ENCODE measurements at places on chromosomes 4 and X.

DNA sequence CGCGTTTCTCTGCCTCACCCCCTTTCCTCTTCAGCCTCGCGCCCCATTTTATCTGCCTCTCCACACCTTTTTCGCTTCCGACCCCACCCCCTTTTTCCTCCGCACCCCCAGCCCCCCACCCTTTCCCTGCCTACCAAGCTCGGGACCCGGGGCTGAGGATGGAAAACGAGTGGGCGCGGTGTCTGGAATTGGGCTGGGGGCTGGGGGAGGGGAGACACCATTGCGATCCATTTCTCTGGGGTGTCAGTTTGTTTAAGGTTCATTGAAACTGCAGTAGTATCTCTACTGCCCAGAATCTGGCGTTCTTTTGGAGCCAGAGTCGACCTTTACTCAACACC, 707 bp downstream of the SLC9A6 start:
- DNase-seq = no peak

GRCh38 chr4:42654631-42655268, 2.2 kb downstream of the ATP8A1 start:
- DNase-seq = no peak

- no peak for DNase-seq
Measured at GRCh38 chrX:11427453-11428071, 134.3 kb downstream of the AMELX start.

GRCh38 chr4:111943796-111944203, 201.5 kb upstream of the FAM241A start:
- no peak for DNase-seq

GRCh38 chrX:153771415-153772315, 7.6 kb downstream of the PLXNB3 start:
- DNase-seq = no peak

DNA sequence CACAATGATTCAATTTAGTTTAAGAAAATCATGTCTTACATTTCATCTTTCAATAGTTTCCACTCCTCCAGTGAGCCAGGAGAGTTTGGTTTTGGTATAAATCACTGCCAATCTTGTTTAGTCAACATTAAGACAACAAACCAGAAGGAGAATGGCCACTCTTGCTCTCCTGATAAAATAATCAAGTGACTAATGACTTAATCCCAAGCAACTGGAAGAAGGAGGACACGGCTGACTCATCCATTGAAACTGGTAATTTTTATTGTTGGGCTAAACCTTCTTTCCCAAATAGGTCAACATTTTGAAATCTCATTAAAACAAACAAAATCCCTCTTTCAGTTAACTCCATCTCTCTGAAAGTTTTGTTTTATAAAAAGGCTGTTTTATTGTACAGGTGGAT, 230.2 kb downstream of the CLCN4 start:
- DNase-seq = no peak

DNA sequence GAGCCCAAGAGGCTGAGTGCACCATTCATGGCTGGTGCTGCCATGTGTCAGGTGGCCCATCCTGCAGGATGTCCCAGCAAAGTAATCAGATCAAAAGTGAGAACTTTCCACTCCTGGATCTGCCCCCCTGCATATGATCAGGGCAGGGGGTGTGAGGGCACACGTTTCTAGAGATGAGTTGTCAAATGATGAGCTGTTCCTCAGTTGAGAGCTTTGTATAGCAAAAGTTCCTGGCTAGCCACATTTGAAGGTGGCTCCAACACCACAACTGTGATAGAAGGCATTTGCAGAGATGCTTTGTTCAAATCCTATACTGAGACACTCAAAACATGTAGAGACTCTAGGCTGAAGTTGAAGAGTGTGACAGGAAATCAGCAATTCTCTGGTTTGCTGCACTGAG, 501.8 kb downstream of the BCOR start:
- DNase-seq = no peak

GRCh38 chrX:125005863-125006262, 313.8 kb upstream of the TEX13C start:
- no peak for DNase-seq

DNA sequence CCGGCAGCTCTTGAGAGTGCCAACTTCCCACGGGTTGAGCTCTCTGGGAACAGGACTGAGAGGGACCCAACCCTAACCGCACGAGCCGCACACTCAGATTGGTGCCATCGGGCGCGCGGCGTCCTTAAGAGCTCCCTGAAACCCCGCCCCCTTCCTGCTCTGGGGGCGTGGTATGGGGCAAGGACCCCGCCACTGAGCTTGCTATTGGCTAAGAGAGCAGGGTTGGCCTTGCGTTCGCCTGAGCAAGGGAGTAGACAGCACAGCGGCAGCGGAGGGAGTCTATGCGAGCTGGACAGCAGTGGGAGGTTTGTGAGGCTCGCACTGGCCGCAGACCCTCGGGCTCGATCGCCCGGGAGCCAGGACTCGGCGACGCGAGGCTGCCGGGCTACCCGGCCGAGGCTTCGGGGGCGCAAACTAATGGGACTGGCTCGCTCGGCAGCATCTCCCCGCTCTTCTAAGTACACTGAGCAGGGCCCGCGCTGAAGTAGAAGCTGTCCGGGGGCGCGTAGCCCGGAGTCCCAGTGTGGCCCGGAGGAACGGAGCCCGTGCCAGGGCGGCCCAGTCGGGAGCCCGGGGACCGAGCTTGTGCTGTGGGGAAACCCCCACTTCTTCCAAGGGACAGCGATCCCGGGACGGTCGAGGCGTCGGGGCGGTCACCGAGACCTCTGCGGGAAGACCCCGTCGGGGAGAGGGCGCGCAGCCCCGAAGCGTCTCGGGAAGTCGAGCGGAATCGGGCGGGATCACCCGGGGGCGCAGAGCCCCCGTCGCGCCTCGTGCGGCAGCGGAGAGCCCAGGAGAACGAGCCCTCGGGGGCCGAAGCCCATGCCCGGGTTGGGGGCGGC, at the start of gene EFNB1:
TSS of gene EFNB1 (plus strand) at position 282 of the 842 bp plus-strand sequence. CDS start 756 bp downstream, outside the sequence.
- DNase-seq = peak; percentile 59

DNA sequence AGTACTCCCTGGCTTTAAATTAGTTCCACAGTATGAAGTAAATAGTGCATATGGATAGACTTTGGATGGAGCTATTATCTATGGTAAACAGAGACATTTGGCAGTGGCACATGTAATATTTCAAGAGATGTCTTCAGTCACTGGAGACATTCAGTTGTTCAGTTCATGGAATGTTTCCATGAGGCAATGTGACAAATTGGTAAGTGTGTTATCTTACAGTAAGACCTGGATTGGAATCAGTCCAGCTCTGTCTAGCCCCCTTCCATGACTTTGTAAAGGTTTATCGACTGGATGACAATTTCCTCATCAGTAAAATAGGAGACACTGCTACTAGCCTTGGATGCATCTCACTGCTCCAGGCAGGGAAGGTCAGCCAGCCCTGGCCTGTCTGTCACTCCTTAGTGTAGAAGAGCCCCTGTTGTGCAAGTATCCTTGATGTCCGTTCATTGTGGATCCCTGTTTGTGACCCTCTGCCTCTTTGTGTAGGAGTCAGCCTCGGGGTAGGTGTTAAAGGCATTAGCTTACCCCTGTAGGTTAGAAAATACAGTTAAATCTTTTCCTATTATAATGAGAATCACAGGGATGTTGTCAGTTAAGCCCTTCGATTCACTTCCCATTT, 335.9 kb downstream of the ANK2 start:
- no peak for DNase-seq

DNA sequence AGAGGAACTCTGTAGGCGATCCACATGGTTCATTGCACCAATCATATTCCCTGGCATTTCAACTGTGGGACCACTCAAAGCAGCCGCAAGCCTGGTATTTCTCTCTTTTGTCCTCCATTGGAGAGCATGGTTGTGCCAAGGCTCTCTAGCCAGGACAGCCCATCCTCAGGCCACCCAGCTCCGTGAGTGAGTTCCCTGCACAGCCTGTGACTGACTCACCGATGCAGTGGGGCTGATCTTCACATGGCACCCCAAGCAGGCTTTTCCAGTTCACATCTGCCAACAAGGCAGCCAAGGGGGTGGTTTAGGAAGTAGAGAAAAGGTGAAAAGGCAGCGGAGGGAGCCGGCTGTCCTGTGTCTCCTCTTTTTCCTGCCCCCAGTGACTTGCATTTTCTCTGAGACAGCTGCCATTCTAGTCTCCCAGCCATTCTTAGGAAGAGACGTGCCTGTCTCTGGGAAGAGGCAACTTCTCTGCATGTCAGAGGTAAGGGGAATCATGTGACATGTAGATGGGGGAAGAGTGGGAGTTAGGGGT, 69.2 kb downstream of the MID1IP1 start:
- no peak for DNase-seq

- no peak for DNase-seq
Measured at GRCh38 chr4:159606835-159607234, 504.0 kb downstream of the RAPGEF2 start.

- DNase-seq = no peak
Measured at GRCh38 chr4:18398661-18399060, 377.1 kb upstream of the LCORL start.

DNA sequence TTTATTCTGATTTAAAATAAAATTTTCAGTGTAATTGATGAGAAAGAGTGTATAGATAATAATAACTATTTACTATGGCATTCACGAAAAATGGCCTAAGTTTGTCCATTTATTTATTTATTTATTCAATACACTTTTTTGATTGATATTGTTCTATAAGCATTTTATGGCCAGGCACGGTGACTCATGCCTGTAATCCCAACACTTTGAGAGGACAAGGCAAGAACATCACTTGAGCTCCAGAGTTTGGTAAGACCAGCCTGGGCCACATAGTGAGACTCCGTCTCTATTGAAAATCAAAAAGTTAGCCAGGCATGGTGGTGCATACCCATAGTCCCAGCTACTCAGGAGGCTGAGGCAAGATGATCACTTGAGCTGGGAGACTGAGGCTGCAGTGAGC, 25.7 kb downstream of the GASK1B start:
- no peak for DNase-seq

DNA sequence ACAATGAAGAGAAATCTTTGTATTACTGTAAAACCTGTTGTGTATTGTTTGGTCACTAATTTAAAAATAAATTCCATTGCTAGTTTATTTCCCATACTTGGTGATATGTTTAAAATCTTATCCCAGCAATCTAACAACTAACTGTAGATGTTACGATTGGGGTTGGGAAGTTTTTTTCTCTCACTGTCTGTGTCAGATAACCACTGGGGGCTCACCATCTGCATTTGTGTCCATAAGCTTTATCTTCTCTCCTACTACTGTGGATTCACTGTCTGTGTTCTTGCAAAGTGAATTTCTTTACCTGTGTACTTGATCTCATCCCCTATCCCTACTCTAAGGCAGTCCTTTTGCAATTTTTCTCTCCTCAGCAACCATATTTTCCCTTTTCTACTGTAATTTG, 81.3 kb downstream of the STIM2 start:
- no peak for DNase-seq

GRCh38 chr4:5858020-5858769, 34.7 kb downstream of the CRMP1 start:
- DNase-seq = no peak

DNA sequence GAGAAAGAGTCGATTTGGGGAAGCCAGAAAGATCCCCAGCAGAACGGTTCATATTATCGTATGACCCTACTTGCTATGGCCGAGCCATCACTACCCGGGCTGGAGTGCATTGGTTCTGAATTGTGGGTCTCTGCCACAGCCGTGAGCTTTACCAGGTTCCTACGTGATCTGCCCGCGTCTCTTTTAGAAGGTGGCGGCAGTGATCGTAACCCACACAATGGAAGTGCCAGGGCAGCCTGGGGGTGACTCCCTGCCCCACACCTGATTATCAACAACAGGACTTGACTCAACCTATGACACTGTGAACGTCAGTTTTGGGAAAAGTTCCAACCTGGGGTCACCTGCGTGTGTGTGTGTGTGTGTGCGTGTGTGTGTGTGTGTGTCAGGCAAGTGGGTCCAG, 90.8 kb downstream of the SHOX start:
- no peak for DNase-seq

GRCh38 chr4:176385601-176386000, 65.8 kb downstream of the SPCS3 start:
- DNase-seq = no peak

DNA sequence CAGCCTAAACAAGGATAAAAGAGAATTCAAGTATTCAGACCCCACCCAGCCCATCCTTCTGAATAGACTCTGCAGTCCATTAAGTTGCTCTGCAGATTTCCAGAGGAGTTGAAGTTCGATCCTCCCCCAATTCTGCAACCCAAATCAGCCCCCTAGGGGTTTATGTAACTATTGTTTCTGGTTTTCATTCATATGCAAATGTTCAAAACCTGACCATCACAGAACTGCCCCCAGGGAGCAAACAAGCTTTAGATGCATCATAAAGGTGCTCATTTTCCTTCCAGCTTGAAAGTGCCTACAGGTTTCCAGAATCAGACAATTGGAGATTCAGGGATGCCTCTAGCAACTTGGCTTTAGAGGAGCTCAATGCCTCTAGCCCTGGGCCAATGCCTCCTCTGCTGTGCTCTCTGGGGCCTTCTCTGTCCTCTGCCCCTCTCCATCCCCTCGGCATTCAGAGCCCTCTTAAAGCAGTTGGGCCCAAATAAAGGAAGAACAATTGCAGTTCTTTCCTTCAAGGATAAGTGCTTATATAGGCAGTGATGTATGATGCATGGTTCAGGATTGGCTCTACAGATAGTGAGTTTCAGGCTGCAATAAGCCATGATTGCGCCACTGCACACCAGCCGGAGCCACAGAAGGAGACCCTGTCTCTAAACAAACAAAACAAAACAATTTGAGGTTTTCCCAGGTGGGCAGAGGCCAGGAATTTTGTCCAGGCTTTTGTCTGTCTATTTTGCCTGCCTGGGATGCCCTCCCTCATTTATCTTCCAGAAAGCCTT, 23.5 kb upstream of the SPINK2 start:
- no peak for DNase-seq

- DNase-seq = no peak
Measured at GRCh38 chr4:111283066-111283677, 660.3 kb upstream of the PITX2 start.

DNA sequence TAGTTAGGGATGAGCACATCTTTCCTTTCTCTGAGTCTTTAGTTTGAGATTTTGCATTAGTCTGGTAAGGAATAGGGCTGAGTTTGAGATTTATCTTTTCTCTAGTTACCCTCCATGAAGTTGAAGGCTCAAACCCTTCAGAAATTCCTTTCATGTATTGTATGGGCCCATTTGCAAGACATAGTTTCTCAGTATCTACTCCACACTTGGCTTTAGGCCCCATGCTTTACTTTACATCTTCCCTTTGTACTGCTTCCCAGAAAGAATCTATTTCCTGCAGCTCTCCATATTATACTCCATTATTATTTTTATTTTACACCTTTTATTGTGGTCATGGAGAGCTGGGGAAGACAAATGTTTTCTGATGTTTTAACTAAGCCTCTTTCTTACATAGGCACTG, 1038.2 kb downstream of the TECRL start:
- no peak for DNase-seq

DNA sequence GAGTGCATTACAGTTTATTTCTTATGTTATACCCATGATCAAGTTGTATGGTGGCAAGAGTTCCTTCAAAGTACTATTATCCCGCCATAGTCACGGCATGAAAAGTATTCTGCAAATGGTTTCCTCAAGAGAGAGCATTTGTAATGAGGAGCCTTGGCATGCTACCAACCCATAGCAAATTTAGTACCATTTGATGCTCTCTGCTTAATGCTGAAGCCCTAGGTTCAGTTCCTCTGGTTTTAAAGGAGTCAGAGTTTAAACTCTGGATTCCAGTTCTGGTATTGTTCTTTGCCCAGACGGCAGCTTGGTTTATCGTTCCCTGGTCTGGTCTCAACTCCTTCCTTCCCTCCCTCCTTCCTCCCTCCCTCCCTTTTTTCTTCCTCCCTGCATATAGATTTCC, 371.3 kb downstream of the BMPR1B start:
- DNase-seq = no peak

GRCh38 chrX:118562582-118563164, 67.1 kb downstream of the DOCK11 start:
- DNase-seq = no peak

- no peak for DNase-seq
Measured at GRCh38 chr4:126757219-126757618, 875.5 kb upstream of the INTU start.

GRCh38 chr4:141246243-141246642, 25.5 kb downstream of the ZNF330 start:
- DNase-seq = no peak
